Glutamatergic neuron (in vitro differentiated cells): ENCODE measurements at places on chromosomes 4 and X.

DNA sequence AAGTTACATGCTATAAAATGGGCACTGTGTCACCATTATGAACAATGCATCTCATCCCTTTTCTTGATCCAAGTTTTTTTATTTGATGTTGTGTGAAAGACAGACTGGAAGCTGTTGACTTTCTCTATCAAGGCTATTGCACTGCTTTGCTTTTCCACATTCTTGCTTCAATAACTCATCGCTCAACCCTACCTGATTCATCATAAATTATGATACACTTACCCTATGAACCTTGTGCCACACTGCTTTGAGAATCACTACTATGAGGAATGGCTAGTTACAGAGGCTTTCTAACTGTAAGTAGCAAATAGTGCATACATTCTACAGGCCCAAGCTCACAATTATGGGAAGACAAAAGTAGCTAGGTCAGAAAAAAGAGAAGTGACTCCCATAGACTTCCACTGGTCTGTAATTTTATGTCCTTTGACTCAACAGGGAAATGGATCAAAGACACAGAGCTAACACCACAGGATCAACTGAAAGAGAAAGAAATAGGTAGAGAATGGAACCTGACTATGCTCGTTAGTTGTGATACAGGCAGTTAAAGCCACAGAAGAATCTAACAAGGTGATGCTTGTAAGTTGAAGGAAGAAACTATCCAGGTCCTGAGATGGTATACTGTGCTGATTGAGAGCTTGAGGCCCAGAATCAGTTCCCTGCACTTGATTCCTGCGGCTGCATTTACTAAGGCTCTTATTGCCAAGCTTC is 163.5 kb downstream of the PPP3CA start:
- no peak for DNase-seq

DNA sequence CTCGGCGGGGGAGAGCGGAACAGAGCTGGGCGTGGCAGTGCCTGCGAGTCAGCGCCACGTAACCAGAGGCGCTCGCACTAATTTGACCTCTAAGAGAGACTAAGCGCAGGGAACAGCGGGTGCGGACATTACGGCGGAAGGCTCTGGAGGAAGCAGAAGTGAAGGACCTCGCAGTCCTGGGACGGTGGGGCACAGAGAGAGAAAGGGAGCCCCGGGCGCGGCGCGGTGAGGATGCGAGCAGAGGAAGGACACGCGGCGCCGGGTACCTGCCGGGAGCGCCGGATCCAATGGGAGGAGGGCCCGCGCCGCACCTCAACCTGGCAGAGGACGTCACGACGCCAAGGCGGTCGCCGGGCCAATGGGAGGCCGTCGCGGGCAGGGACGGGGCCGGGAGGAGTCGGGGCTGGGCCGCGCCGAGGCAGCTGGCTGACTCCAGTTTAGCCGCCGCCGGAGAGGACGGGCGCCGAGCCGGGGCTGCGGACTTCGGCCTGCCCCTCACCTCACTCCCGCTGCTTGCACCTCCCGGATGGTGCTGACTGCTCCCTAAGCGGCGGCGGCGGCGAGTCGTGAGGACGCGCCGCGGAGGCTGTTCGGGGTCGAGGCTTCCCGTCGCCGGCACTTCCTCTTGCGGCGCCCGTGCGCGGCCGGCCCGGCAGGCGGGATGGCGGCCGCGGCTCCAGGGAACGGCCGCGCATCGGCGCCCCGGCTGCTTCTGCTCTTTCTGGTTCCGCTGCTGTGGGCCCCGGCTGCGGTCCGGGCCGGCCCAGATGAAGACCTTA is at the start of gene TMEM165:
TSS of gene TMEM165 (plus strand) at position 429 of the 779 bp plus-strand sequence. CDS start at position 662, 233 bp downstream.
- DNase-seq: peak; percentile 94

DNA sequence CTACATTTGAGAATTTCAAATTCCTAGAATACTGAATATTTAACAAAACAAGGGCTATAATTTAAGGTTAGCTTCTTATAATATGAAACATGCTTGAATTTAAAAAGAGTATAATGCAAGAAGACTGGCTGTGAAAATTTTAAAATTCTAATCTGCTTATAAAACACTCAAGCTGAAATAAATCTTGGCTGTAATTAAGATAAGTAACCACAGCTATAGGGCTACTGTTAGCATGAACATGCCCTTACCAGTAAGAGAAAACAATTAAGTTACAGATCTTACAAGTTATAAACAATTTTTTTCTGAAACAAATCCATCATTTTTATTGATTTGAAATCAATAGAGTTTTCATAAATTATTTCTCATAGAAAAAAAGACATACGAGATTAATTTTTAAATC is 148.2 kb downstream of the INPP4B start:
- DNase-seq: no peak

- no peak for DNase-seq
These were observed 233.7 kb upstream of the SPRY1 start for GRCh38 chr4:123162859-123163258.

- DNase-seq: no peak
These were observed 2.0 kb upstream of the STAG2 start for GRCh38 chrX:123959281-123960063.

- peak; percentile 71 for DNase-seq
These were observed 136.4 kb downstream of the ZNF674 start for GRCh38 chrX:46408553-46409407.

GRCh38 chr4:31365006-31365690 is 645.0 kb downstream of the PCDH7 start:
- no peak for DNase-seq

- no peak for DNase-seq
These were observed 34.5 kb downstream of the NIPAL1 start for GRCh38 chr4:48051078-48051477.

DNA sequence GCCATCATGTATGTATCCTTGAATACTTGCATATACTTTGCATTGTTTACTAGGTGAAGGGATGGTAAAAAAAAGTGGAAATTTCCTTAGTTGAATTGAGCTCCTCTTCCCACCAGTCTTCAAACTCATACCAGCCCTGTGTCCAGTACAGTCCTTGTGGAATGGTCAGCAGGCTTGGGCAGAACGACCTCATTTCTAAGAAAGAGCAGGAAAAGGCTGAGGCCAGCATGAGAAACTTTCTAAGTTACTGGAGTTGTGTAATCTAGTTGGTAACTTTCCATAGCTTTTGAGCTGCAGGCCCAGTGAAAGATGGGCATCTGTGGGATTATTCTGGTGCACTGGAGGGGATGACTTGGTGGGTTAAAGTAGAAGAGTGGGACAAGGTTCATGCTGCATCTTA is 87.6 kb downstream of the DCUN1D4 start:
- DNase-seq: no peak

DNA sequence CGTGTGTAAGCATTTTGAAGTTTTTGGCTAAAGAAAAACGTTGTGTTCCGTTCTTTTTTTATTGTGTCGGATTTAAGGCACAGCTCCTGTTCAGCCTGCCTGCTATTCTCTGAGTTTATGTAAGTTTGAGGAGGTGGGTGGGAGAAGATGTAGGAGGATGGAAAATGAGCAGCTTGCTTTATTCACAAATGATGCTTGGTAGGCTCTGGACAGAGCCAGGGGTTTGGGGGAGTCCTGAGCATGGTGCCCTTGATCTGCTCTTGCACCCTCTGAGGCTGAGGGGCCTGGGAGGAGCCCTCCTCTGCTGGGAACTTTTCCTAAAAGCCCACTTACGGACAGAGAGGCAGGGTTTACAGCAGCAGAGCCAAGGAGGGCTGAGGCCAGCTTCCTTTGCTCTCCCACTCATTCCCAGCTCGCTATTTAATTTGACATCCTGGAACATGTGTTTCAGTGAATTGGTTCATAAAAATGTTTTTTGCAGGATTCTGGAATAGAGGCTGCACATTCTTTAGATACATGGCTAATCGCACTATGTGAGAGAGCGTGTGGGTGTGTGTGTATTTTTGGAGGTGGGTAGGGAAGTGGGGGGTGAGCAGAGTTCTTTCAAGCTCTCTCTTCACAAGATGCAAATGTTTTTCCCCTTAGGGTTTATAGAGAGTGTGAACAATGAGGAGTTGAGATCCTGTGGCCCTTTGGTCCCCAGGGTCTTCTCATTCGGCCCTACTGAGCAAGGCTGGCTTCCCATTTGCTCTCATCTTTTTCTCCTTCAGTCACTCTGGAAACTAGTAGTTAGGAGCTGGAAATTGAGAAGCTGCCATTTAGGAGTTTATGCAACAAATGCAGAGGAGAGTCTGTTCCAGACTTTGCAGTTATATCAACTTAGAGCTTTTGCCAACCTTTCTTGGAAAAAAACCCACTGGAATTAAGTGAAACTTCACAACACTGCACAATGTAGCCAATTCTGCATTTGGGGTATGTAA is 32.1 kb downstream of the TMEM131L start:
- no peak for DNase-seq

DNA sequence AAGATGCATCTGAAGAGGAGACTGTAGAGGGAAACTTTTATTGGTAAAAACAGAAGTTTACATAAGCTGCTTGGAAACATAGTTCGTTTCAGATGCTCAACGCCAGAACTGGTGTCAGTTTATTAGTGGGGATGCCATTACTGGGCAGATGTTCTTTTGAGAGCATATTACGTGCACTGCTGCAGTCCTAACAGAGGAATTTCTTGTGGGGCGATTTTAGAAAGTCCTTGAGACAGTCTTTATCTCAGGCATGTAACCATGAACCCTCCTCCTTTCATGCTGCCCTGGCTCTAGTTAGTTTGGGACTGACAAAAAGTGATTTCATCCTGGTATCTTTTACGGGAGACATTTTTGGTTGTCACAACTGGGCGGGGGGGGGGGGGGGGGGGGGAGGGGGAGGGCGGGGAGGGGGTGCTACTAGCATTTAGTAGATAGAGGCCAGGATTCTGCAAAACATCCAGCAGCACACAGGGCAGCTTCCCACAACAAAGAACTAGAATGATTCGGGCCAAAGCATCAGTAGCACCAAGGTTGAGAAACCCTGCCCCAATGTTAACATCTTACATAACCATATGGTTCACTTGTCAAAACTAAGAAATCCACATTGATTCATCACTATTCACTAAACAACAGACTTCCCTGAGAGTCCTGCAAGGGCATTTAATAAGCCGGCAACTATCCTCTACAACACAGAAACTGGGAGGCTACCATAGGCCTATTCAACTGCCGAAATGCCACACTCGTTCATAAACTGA is 118.6 kb upstream of the FTHL17 start:
- DNase-seq: no peak

DNA sequence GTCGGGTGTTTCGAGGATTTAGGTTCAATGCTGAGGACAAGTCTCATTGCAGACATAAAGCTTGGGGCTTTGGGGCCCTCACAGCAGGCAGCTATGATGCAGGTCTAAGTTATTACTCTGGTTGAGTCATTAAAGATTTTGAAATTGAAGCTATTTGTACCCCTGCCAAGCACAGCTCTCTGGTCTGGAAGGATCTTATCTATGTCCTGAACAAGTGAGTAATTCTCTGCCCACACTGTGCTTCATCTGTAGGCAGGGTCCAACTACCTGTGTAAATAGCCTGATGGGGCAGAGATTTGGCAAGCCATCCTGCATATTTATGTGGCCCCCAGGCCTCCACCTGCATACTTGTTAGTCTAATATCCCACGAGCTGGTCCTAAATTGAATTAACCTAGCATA is 41.4 kb upstream of the MAGEA4 start:
- DNase-seq: no peak

- DNase-seq: no peak
These were observed 40.3 kb downstream of the HSPA4L start for GRCh38 chr4:127822430-127822829.

DNA sequence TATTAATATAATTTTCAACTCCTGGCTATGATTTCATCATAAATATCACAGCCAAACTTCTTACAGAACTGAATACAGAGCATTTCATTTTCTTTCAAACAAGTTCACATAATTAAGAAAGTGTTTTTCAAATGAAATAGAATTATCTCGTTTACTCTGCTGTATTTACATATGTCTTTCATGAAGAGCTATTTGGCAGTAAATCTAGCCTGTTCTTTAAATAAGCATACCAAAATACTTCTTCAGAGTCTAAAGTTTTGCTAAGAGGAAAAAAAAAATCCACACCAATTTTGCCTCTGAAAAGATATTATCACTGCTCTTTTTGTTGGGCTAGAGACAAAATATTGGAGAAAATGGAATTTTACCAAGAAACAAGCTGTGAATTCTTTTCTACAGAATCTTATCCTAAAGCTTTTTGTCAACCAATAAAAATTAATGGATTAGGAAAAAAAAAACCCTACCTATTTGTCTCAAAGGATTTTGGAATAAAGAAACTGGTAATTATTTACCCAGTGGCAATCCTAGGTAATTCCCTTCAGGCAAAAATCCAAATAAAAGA is 287.9 kb upstream of the NR3C2 start:
- DNase-seq: no peak

- no peak for DNase-seq
These were observed 161.0 kb upstream of the HS3ST1 start for GRCh38 chr4:11589676-11590075.

- DNase-seq: no peak
These were observed 7.1 kb upstream of the CLNK start for GRCh38 chr4:10691651-10692050.

- DNase-seq: no peak
These were observed 77.9 kb downstream of the SLC7A11 start for GRCh38 chr4:138164208-138164607.

DNA sequence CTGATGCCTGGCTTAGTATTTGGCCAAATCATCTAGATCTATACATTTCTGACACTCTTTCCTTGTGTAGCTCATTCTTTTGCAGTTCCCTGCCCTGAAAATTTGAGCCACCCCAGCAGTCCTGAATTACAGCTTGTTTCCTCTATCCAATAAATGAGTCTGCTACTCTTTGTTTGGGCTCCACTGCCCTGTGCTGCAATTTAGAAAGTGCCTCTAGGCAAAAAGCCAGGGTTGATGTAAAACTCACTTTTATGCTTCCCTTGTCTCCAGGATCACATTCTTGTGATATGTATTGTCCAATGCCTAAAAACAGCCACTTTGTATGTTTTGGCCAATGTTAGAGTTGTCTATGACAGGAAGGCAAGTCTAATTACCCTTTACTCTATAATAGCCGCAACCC is 101.7 kb upstream of the MAP3K15 start:
- no peak for DNase-seq

DNA sequence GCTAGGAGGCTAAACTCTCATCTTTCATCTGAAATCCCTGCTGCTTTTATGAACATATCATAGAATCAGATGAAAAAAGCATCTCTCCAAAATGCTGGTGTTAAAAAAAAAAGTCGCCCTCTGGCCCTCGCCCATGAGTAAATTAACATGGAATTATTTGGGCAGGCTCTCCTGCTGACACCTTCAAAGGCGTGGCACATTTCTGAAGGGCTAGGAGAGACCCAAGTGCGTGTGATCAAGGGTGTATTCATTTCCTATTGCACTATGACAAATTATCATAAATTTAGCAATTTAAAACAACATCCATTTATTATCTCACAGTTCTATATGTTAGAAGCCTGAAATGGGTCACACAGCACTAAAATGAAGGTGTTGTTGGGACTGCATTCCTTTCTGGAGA is 5.1 kb downstream of the ANXA3 start:
- no peak for DNase-seq

DNA sequence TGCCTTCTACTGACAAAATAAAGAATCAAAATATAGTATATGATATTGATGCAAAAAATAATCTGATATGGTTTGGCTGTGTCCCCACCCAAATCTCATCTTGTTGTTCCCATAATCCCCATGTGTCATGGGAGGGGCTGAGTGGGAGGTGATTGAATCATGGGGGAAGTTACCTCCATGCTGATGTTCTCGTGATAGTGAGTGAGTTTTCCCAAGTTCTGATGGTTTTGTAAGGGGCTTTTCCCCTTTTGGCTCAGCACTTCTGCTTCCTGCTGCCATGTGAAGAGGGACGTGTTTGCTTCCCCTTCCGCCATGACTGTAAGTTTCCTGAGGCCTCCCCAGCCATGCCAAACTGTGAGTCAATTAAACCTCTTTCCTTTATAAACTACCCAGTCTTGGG is 70.2 kb downstream of the TMEM165 start:
- DNase-seq: no peak

- peak; percentile 12 for DNase-seq
These were observed 583 bp downstream of the GABRE start for GRCh38 chrX:151973851-151974335.

- DNase-seq: no peak
These were observed 58.6 kb upstream of the MSX1 start for GRCh38 chr4:4800646-4801408.
